ENCODE measurements at places on chromosomes 2 and 18. TPM values are rescaled to one million over a fixed set of nuclear protein-coding genes. Genes with fewer than 3 reads are reported as not detected.

DNA sequence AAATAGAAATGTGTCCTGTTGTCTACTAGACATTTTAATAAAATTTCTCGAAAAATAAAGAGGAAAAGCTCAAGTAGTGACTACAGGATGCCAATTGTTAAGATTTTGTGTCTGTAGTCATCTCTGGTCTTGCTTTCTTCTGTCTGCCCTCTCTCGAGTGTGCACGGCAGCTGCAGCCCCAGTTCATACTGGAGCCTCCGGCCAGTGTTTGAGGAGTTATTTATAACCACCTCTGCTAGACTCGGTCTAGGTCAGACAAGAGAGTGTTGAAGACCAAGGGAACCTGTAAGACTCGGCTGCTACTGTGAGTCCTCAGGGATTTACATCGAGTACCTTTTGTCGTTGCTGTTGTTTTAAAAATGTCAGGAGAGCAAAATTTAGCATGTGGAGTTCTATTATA is 810.1 kb upstream of the POU3F3 start:
- no peak for DNase-seq

DNA sequence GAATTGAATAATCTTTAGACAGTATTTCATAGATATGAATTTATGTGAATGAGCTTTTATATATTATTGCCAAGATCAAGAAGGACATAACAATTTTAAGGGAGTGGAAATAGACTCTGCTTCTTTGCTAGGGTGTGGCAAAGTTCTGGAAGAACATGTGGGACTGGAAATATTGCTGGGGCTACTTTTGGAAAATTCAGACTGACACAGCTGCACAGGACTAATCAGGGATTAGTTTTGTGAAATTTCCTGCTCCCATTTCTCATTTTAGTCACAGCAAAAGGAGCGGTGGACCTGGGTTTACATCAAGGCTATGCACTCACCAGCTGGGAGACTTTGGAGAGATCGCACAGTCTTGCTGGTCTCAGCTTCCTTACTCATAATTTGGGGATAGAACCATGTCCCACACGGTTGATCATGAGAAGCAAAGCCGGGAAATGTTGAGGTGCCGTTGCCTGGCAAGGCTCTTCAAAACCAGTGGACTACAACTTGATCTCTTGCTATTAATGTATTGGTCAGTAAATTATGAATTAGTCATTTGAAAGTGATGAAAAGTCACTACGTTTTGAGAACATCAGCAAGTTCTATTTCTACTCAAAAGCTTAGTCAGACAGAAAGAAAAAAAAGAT is 42.4 kb downstream of the IL1RL2 start:
- no peak for DNase-seq

- no peak for DNase-seq
Observed at GRCh38 chr2:152470861-152471854, 136.2 kb downstream of the FMNL2 start.

Gene DLGAP1
- total RNA-seq = 78.1 TPM

GRCh38 chr2:54295911-54296310 is 39.9 kb upstream of the TSPYL6 start:
- DNase-seq = no peak

Gene SKOR2
- 19.9 TPM for total RNA-seq

Gene FHOD3
- total RNA-seq = 38.0 TPM
